ENCODE measurements at places on chromosomes 7 and 10. TPM values are rescaled to one million over a fixed set of nuclear protein-coding genes. Genes with fewer than 3 reads are reported as not detected.
A peak's percentile ranks its signal among the peaks of the same experiment; 100 is the strongest.

GRCh38 chr7:57177856-57178767 is 45.9 kb upstream of the ZNF479 start:
- no peak for DNase-seq

The MRC1 gene
- 0.07 TPM for total RNA-seq

GRCh38 chr10:61749291-61749690 is 86.6 kb downstream of the CABCOCO1 start:
- DNase-seq: no peak

The MPP7 gene
- total RNA-seq: 0.55 TPM

The ACSL5 gene
- total RNA-seq: 11.7 TPM

GRCh38 chr7:110050785-110051184 is 1040.1 kb upstream of the LRRN3 start:
- no peak for DNase-seq

The SPDYE2 gene
- total RNA-seq: not detected

- DNase-seq: no peak
Measured at GRCh38 chr7:112272921-112273561, 66.5 kb downstream of the ZNF277 start.

- no peak for DNase-seq
Measured at GRCh38 chr10:102919992-102920739, 2.1 kb downstream of the CNNM2 start.

- no peak for DNase-seq
Measured at GRCh38 chr7:124688991-124689390, 76.6 kb downstream of the GPR37 start.

GRCh38 chr7:45714521-45714820 is 140.3 kb downstream of the ADCY1 start:
- no peak for DNase-seq

The MAP3K8 gene
- total RNA-seq: 16.4 TPM

DNA sequence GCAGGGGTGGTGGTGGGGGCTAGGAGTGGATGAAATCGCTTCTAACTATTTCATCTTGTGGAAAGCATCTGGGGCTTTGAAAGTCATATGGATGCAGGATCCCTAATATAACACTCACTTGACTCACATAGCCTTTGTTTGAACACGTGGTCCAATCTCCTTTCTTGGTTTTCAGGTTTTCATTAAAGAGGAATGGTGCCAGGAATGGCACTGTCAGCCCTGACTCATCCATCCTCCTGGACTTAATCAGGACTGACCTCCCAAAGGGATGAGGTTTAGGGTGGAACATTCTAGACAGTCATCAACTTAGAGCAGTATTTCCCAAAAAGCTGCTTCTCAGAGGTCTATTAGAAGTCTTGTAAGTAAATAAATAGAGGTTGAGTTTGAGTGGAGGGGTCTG is 162.0 kb upstream of the PLXNA4 start:
- DNase-seq: peak; percentile 22

DNA sequence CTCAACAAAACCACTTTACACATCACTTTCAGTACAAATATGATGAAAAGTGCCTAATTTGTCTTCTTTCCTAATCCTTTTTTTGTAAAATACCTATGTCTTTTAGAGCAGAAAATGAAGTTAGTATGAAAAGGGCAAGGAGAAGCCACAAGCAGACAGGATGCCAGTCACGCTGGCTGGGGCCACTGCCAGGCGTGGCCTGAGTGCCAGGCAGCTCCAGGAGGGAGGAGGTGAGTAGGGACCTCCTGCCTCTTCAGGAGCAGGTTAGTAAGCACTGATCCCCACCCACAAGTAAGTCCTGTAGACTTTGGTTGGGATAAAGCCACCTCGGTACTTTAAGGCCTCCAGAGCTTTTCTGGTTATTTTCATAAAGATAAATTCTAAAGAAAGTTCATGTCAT is 432.0 kb downstream of the GRID1 start:
- no peak for DNase-seq

GRCh38 chr10:24255115-24255880 is 46.4 kb downstream of the KIAA1217 start:
- peak; percentile 65 for DNase-seq
